ENCODE measurements at places on chromosomes 2 and 18.

- H3K36me3 ChIP-seq, result no peaks in the 10 kb centered on the region
- DNase-seq, result no peak
- no peaks in the 10 kb centered on the region for H3K27me3 ChIP-seq
- no peak overlapping the region for H3K27ac ChIP-seq
- no peaks in the 10 kb centered on the region for H3K4me1 ChIP-seq
These were observed 43.6 kb upstream of the OTOS start for GRCh38 chr2:240183875-240184590.

DNA sequence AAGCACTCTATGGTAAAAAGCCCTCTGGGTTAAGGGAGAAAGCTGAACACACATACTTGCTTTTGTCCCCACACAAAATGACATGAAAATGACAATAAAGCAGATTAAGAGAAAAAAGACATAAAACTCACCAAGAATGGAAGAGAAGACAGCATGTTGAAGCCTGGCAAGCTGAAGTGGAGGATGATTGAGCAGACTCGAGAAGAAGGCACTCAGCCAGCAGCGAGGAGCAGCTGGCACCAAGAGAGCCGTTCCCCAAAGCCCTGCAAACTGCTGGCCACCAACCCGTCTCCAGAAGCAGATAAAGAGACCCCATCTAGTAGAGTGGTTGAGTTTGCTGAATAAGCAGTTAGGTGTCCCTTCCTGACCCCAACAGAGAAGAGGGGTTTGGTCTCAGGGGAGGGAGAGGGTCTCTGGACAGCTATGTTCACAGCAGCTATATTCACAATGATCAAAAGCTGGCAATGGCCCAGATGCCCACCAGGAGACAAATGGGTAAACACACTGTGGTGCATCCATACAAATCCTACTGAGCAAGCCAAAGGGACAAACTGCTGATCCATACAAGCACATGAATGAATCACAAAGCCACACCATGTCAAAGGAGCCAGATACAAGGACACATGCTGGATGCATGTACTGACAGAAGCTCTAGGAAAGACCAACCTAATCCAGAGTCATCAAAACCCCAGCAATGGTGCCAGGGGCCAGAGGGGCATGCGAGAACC, 36.9 kb downstream of the FAM168B start:
- no peaks in the 10 kb centered on the region for H3K4me1 ChIP-seq
- no peaks in the 10 kb centered on the region for H3K36me3 ChIP-seq
- no peak overlapping the region for H3K27ac ChIP-seq
- DNase-seq, result no peak
- no peaks in the 10 kb centered on the region for H3K27me3 ChIP-seq
- H3K4me3 ChIP-seq, result no peak overlapping the region

GRCh38 chr2:163171786-163172530, 333.4 kb upstream of the KCNH7 start:
- DNase-seq, result no peak
- no peak overlapping the region for H3K27ac ChIP-seq
- H3K4me1 ChIP-seq, result no peaks in the 10 kb centered on the region
- H3K27me3 ChIP-seq, result no peaks in the 10 kb centered on the region
- H3K36me3 ChIP-seq, result no peaks in the 10 kb centered on the region

- no peak for DNase-seq
- no peaks in the 10 kb centered on the region for H3K4me1 ChIP-seq
- H3K36me3 ChIP-seq, result no peaks in the 10 kb centered on the region
- no peak overlapping the region for H3K4me3 ChIP-seq
- H3K27me3 ChIP-seq, result no peaks in the 10 kb centered on the region
These were observed 257.1 kb downstream of the MYO3B start for GRCh38 chr2:170434900-170435621.

- DNase-seq, result no peak
- H3K4me3 ChIP-seq, result no peak overlapping the region
- H3K36me3 ChIP-seq, result no peaks in the 10 kb centered on the region
- no peaks in the 10 kb centered on the region for H3K4me1 ChIP-seq
- no peak overlapping the region for H3K27ac ChIP-seq
These were observed 108.7 kb downstream of the C18orf54 start for GRCh38 chr18:54466248-54467005.

GRCh38 chr2:41943159-41943558, 104.7 kb upstream of the PKDCC start:
- no peak overlapping the region for H3K27ac ChIP-seq
- no peak for DNase-seq
- no peaks in the 10 kb centered on the region for H3K36me3 ChIP-seq
- H3K27me3 ChIP-seq, result peaks cover 6% of the 10 kb centered on the region
- H3K4me3 ChIP-seq, result no peak overlapping the region
- no peaks in the 10 kb centered on the region for H3K4me1 ChIP-seq

GRCh38 chr18:3441290-3441689, 8.7 kb upstream of the TGIF1 start:
- H3K27ac ChIP-seq, result no peak overlapping the region
- H3K4me3 ChIP-seq, result no peak overlapping the region
- no peaks in the 10 kb centered on the region for H3K4me1 ChIP-seq
- peaks cover 1% of the 10 kb centered on the region for H3K36me3 ChIP-seq

DNA sequence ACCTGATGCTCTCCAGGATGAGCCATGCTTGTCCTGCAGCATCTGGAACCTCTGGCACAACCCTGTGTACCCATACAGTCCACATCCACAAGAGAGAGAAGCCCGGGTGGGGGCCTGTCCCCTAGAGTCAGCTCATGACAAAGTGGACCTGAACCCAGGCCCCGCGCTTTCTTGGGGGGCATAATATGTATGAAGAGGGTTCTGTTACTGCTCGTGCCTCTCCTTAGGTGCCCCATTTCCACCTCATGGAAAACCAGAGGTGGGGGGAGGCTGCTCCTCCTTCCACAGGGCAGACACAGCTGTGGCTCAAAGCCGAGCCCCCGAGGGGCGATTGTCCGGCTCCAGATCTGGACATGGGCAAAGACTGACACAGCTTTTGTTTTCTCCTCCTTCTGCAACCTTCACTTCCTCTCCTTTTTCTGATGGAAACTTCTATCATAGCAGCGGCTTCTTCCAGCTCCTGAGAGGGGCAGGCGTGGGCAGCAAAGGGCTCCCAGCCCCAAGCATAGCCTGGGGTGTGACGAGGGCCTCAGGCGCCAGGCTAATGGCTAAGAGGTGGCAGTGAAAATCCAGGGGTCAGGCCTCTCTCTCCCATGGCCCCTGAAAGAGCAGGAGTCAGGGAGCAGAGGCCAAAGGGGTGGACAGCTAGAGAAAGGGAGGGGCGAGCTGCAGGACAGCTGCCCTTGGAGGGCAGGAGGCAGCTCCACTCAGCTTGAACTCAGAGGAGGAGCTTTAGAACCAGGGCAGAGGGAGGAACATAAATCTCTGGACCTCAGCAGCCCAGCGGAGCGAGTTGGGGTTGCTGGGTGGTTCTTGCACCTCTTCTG, 155.5 kb downstream of the ZFP36L2 start:
- no peaks in the 10 kb centered on the region for H3K4me1 ChIP-seq
- no peak overlapping the region for H3K27ac ChIP-seq
- H3K27me3 ChIP-seq, result no peaks in the 10 kb centered on the region
- H3K36me3 ChIP-seq, result no peaks in the 10 kb centered on the region
- H3K4me3 ChIP-seq, result no peak overlapping the region

GRCh38 chr2:32788114-32788513, 158.6 kb upstream of the LTBP1 start:
- no peaks in the 10 kb centered on the region for H3K27me3 ChIP-seq
- peaks cover 13% of the 10 kb centered on the region for H3K36me3 ChIP-seq
- H3K27ac ChIP-seq, result no peak overlapping the region
- no peak for DNase-seq

DNA sequence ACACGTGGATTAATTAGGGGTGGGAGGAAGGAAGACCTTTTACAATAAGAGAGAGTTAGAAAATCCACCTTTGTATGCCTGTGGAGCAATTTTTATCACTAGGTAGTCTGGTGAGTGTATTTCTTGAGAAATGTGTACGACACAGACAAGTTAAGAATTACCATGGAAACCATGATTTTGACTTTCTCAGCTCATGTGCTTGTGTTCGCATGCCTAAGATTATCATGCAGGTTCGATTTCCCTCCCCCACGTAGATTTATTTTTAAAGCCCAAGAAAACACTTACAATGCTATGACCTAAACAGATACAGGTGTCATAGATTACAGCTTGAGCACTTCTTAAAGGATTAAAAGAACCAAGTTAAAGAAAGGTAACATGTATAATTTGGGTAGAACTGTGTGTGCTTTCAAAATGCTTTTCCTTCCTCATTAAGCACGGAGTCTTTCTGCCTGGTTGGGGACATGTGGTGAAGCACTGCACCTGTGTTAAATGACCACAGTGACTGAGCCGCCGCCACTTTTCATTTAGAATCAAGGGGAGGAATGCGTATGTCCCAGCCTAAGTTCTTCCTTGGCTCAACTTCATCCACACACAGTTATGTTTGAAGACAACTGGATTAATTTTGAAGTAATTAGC, 16.6 kb downstream of the SERTAD2 start:
- peak; percentile 85 for DNase-seq
- peak overlapping the region; percentile 93 for H3K27ac ChIP-seq
- H3K4me3 ChIP-seq, result peak overlapping the region; percentile 43
- H3K4me1 ChIP-seq, result peaks cover 78% of the 10 kb centered on the region
- peaks cover 3% of the 10 kb centered on the region for H3K36me3 ChIP-seq

DNA sequence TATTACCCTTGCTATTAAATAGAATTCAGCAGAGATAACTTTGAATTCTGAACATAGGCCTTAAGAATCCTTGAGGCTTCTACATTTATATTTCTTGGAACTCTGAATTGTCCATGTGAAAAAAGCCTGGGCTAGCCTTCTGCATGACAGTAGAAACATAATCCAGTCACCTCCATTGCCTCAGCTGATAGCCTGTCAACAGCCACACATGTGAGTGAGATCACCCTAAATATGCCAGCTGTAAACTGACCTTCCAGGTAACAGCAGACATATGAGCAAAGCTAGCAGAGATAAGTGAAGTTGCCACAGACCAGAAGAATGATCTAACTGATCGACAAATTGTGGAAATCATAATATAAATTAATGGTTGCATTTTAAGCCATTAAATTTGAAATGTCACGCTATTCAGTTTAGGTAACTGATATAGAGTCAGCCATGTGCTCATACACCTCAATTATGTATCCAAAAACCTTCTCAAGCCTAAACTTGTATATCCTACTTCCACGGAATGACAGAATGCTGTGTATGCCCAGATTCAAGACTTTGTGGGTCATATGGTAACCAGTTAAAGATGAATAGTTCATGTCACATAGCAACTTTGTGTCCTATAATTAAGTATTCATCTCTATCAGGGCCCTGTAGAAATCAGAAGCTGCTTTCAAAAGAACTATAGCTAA, 48.1 kb upstream of the SETBP1 start:
- H3K36me3 ChIP-seq, result no peaks in the 10 kb centered on the region
- peaks cover 8% of the 10 kb centered on the region for H3K4me1 ChIP-seq
- no peaks in the 10 kb centered on the region for H3K27me3 ChIP-seq
- H3K27ac ChIP-seq, result no peak overlapping the region

DNA sequence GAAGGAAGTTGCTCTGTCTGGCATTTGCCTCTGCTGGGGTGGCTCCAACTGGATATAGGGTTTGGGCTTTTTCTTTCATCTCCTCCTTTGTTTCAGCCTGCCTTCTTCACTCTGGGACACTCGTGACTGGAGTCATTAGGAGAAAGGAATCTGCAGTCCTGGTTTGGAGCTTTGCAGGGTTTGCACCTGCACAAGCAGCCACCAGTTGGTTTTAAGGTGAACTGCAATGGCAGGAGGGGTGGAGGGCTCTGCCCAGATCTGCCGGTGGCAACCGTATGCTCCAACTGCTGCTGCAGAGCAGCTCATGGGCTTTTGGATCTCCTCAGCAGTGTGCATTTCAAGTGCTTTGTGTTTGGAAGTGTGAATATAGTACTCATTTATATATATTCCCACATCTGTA, 131.3 kb upstream of the MGAT5 start:
- no peak for DNase-seq
- H3K4me1 ChIP-seq, result peaks cover 79% of the 10 kb centered on the region
- H3K27me3 ChIP-seq, result no peaks in the 10 kb centered on the region
- H3K27ac ChIP-seq, result no peak overlapping the region
- H3K4me3 ChIP-seq, result no peak overlapping the region
- H3K36me3 ChIP-seq, result no peaks in the 10 kb centered on the region

DNA sequence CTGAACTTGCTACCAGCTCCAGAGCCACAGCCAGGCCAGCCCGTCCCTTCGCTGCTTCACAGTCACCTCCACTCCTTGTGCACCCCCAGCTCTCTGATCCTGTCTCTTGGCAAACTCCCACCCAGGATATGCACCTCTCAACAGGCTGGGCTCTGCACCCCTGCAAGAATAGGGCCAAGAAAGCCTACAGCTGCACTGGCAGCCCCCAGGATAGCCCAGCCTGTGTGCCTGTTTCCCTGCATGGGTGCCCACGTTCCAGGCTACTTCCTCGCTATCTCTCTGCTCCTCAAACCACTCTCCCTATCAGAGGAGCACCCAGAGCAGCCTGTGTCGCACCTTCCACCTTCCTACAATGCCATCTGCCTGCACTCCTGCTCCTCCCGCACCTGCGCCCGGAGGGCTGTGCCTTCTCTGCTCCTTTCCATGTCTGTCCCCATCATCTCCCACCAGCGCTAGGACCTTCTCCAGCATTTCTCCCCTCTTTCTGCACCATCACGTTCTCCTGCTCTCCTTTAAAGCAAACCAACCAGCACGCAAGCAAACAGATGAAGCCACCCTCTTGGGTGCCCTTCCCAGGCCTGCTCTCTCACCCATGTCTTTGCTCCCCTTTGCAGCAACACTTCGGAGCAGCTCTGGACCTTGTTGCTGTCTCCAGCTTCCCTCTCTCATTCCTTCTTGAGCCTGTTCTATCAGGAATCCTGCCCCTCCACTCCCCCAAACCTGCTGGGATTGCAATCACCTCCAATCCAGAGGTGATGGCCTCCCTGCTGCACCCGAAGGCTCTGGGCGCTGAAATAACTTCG, 313.2 kb upstream of the HS6ST1 start:
- H3K27ac ChIP-seq, result no peak overlapping the region
- DNase-seq, result no peak
- no peak overlapping the region for H3K4me3 ChIP-seq
- H3K36me3 ChIP-seq, result no peaks in the 10 kb centered on the region
- H3K4me1 ChIP-seq, result no peaks in the 10 kb centered on the region
- no peaks in the 10 kb centered on the region for H3K27me3 ChIP-seq

GRCh38 chr2:73043929-73044832, 27.3 kb downstream of the SFXN5 start:
- peaks cover 4% of the 10 kb centered on the region for H3K36me3 ChIP-seq
- no peaks in the 10 kb centered on the region for H3K4me1 ChIP-seq
- H3K4me3 ChIP-seq, result no peak overlapping the region
- DNase-seq, result no peak

- peaks cover 12% of the 10 kb centered on the region for H3K4me1 ChIP-seq
- no peak overlapping the region for H3K4me3 ChIP-seq
- H3K27ac ChIP-seq, result no peak overlapping the region
- no peaks in the 10 kb centered on the region for H3K27me3 ChIP-seq
- DNase-seq, result no peak
These were observed 71.2 kb upstream of the RBM44 start for GRCh38 chr2:237727363-237727762.

DNA sequence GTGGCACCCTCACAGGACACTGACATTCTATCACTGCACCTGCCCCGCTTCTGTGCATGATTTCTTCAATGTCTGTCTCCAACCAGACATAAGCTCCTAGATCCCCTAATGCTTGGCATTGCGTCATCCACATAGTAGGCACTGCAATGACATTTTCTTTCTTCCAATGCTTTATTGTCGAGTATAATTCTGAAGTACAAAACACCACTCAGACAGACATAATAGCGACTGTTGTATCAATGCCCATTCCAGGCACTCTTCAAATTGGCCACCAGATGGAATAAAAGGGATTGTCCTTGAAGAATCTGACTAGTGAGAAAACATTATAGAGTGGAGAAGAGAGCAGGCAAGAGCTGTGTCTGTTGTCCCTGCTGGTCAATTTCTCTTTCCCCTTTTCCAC, 89.0 kb downstream of the LPIN1 start:
- no peak overlapping the region for H3K27ac ChIP-seq
- no peaks in the 10 kb centered on the region for H3K36me3 ChIP-seq
- H3K4me3 ChIP-seq, result no peak overlapping the region
- no peak for DNase-seq

GRCh38 chr2:7706791-7707190, 789.6 kb downstream of the RNF144A start:
- H3K4me3 ChIP-seq, result no peak overlapping the region
- no peaks in the 10 kb centered on the region for H3K27me3 ChIP-seq
- no peaks in the 10 kb centered on the region for H3K36me3 ChIP-seq
- no peak overlapping the region for H3K27ac ChIP-seq
